Mesenchymal stem cell (in vitro differentiated cells and primary cell): ENCODE measurements at places on chromosomes 7 and 10.
A peak's percentile ranks its signal among the peaks of the same experiment; 100 is the strongest.

DNA sequence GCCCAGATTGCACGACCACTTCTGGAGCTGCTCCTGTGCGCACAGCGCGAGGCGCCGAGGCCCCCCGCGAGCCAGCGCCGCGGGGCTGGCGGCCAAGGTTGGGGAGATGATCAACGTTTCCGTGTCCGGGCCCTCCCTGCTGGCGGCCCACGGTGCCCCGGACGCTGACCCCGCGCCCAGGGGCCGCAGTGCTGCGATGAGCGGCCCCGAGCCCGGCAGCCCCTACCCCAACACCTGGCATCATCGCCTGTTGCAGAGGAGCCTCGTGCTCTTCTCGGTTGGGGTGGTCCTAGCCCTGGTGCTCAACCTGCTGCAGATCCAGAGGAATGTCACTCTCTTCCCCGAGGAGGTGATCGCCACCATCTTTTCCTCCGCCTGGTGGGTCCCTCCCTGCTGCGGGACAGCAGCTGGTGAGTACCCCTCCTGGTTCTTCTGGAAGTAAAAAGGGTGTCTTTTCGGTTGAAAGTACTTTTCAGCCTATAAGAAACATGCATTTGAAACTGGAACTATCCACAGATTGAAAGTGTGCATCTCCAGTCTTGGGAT is 683 bp downstream of the INSIG1 start:
- no peak for DNase-seq

DNA sequence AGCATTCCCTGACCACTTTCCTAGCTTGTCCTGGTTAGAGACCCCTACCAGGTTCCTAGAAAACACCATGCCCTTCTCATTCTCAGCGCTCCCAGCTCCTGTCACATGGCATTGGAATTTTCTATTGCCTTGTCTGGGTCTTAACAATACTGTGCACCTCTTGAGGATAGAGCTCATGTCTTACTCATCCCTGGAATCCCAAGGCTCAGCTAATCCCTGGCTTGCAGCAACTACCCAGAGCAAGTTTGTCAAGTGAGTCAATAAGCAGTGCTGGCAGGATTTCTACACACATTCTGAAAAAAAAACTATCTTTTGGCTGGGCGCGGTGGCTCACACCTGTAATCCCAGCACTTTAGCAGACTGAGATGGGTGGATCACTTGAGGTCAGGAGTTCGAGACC is 11.7 kb upstream of the PRDX3 start:
- peak; percentile 98 for DNase-seq

- DNase-seq = peak; percentile 42
Measured at GRCh38 chr7:131161103-131161502, 166.6 kb upstream of the MKLN1 start.

- DNase-seq = no peak
Measured at GRCh38 chr10:43196981-43197833, 59.0 kb downstream of the CSGALNACT2 start.

- DNase-seq = no peak
Measured at GRCh38 chr10:5665373-5666007, 905 bp downstream of the ASB13 start.
